Stimulated activated CD4-positive, alpha-beta T cell treated with anti-CD3 and anti-CD28 coated beads, TNF-alpha, amount 100 ng/mL, for 24 hours (primary cell): ENCODE measurements at places on chromosomes 5 and 9.

- no peak for DNase-seq
Observed at GRCh38 chr5:62477801-62478200, 65.2 kb downstream of the IPO11 start.

DNA sequence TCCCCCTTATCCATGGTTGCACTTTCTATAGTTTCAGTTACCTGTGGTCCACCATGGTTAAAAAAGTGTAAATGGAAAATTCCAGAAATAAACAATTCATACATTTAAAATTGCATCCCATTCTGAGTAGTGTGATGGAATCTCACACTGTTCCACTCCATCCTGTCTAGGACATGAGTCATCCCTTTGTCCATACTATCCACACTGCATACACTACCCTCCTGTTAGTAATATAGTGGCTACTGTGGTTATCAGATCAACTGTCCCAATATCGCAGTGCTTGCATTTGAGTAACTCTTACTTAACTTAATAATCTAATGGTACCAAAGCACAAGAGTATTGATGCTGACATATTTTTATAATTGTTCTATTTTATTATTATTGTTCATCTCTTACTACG is 100.7 kb downstream of the RAB3C start:
- DNase-seq: no peak

- peak; percentile 14 for DNase-seq
Observed at GRCh38 chr9:101711330-101711941, 27.0 kb downstream of the GRIN3A start.

DNA sequence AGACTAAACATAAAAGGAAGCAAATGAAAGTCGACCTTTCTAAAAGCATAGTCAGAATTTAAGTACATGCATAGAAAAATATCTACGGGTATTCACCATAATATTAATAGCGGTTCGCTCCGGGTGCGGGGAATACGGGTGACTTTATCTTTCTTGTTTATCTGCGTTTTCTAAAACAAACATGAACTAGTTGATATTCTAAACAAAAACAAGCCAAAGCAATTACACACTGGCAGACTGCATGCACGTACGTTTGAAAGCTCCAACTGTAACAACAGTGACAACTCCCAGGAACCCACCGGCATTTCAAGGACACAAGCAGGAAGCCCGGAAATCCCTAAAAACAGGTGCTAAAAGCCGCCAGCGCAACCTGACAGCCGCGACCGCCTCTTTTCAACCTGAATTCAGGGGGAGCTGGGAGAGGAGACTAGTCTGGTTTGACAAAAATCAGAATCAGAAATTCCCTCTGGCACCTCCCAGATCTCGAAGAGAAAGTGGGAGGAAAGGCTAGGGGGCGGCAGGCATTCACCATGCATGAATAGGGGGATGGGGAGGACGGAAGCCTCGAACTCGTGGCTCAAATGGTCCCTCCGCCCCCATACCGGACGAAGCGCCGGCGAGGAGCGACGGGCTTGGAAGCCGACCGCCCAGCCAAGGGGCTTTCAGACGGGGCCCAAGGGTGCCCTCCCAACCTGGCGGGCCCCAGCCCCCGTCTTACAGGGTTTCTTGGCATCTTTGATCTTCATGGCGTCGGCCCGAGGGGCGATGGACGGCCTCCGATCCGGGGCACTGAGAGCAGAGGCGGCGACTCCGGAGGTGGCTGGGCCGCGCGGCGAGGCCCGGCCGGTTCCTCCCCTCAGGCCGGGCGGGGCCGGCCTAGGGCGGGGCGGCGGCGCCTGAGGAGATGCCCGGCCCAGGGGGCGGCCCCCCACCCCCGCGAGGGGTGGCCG is at the start of gene PANK3:
Gene PANK3 (minus strand): TSS at position 831 of the 950 bp plus-strand sequence. CDS start 85 bp downstream, at position 746.
- DNase-seq: peak; percentile 23

- DNase-seq: no peak
Observed at GRCh38 chr9:113567361-113568080, 104.0 kb downstream of the RGS3 start.

- DNase-seq: no peak
Observed at GRCh38 chr9:6667080-6667479, 21.6 kb upstream of the GLDC start.

DNA sequence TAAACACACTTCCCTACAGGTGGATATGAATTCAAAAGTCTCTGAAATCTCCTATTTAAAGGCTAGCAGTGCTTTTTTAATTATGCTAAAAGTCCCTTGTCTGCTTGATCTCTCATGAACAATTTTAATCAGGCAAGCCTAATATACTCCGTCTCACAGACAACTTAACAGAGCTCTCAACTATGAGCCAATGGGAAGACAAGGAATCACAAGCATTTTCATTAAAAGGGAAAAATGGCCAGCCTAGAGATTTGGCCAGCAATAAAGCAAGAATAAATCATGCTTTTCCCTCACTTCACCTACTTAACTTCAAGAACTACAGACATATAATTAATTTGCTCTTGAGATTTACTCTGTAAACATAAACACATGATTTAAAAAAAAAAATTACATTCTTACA is 78.0 kb downstream of the RFX3 start:
- no peak for DNase-seq

DNA sequence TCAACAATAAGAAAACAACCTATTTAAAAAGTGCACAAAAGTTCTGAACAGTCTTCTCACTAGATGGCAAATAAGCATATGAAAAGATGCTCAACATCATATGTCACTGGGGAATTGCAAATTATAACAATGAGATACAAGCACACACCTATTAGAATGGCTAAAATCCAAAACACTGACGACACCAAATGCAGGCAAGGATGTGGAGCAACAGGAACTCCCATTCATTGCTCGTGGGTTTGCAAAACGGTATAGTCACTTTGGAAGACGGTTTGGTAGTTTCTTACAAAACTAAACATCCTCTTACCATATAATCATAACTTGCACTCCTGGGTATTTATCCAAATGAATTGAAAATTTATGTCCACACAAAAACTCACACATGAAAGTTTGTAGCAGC is 100.9 kb upstream of the TBC1D2 start:
- DNase-seq: no peak

DNA sequence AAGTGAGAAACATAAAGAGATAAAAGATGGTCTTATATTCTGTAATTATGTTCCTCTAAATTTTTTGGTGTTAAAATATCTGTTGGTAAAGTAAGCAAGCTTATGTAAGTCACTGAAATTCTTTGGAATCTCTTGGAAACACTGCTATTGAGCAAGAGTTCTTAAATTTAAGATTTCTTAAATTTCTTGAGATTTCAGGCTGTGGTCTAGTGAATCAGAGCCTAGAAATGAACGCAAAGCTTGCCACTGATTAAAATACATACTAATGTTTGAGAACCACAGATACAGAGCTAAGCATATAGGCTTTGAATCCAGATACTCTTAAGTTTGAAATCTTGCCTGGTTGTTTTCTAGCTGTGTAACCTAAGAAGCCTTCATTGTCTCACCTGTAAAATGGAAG is 133.4 kb downstream of the TRPM3 start:
- DNase-seq: no peak

DNA sequence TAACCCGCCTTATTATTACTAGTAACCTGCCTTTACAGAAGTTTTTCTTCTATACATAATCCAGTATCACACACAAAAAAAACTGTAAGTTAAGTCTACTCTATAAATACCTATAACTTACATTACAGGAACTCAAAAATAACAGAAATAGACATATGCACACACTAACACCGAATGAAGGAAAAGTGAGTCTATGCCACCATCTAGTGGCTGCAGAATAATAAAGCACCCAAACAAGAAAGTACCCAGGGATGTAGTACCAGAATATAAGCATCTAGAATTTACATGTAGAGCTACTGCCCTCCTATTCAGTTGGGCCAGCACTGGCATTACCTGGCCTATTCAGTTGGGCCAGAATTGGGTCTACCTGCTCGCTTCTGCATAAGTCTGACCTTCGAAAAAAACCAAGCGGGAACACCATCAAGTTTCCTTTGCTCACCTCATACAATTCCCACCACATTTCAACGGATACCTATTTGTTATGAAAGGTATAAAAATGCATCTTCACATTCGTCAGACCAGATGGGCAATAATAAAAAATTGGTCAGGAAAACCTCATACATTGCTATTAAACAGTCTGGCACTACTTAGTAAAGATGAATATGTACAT is 4.0 kb upstream of the NIPSNAP3A start:
- DNase-seq: no peak

DNA sequence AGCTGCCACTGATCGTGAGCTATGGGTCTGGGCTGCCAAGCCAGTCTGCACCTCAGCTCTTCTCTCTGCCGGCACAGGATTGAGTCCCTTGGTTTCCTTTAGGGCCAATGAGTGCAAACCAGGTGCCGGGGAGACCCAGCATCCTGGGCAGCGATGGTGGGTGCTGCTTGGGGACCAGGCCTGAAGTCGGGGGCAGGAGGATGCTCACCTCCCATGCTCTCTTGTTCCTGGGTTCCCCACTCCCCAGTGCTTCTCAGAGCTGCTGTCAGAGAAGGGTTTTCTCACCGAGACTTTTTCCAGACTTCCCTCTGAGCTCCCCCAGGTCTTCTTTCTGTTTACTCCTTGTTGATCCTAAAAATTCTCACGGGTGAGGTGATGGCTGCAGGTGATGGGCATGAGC is 61.2 kb downstream of the IRX1 start:
- DNase-seq: no peak

DNA sequence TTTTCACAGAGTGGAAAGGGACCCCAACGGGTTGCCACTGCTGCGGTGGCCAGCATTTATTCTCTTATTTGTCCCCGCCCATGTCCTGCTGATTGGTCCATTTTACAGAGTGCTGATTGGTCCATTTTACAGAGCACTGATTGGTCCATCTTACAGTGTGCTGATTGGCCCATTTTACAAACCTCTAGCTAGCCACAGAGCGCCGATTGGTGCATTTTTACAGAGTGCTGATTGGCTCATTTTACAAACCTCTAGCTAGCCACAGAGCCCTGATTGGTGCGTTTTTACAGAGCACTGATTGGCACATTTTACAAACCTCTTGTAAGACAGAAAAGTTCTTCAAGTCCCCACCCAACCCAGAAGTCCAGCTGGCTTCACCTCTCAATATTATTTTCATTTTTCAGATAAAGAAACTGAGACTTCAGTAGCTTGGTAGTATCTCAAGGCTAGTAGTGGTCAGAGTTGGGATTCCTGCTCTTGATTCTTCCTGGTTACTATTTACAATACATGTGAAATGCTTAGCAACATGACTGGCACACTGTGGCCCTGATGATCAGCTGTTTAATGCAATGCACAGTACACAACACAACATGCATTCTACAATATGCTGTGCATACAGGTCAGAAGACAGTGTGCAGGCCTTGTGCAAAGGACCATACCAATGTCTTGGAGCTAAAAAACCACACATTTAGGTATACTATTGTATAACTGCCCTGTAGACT is 63.6 kb upstream of the BOD1 start:
- no peak for DNase-seq

GRCh38 chr9:16363073-16363781 is 507.2 kb downstream of the BNC2 start:
- DNase-seq: no peak

DNA sequence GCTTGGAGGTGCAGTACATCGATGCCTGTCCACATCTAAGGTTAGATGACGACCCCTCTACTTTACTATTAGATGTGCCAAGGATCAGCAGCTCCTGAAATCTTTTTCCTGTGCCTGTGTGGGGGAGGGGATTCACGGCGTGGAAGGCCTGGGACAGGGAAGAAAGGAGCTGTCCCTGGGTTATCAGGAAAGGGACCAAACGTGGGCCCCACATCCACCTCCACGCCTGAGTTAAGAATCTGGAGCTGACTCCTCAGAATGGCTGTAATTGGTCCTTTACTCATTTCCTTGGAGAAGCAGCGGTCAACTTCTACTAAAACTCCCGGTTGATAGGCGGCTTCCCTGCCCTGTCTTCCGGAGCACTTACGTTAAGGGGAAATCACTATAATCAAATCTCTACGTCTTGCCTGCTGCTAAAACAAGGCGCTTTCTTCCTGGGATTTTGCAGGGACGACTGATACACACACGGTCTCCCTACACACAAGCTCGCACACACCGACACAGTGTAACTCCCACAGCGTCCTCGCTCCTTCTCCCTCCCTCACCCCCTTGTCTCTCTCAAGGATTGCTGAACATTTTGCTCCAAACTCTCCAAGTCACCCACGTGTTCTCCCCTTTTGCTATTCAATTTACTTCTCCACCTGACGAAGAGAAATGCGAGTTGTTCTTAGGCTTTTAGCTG is 1.4 kb downstream of the PDE4D start:
- DNase-seq: no peak

DNA sequence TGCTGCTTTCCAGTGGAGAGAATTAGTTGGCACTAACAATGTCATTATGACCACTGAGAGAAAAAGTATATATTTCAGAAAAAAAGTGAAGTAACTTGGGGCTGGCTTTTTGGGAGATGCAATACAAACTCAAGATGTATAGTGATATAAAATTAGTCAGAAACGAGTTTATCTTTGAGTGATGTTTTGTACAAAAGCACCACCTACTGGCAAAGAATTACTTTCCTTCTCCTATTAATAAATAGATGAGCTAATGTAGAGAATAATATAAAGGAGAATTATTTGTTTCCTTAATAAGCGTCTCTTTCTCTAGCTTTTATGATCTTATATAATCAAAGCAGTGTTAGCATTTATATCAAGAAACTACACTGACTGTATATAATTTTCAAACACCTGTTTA is 158.8 kb downstream of the MEF2C start:
- no peak for DNase-seq

GRCh38 chr9:108956022-108956630 is 21.9 kb downstream of the ABITRAM start:
- no peak for DNase-seq

GRCh38 chr5:134249469-134250379 is 23.9 kb upstream of the PPP2CA start:
- no peak for DNase-seq

- no peak for DNase-seq
Observed at GRCh38 chr5:56154732-56155484, 78.2 kb downstream of the ANKRD55 start.

DNA sequence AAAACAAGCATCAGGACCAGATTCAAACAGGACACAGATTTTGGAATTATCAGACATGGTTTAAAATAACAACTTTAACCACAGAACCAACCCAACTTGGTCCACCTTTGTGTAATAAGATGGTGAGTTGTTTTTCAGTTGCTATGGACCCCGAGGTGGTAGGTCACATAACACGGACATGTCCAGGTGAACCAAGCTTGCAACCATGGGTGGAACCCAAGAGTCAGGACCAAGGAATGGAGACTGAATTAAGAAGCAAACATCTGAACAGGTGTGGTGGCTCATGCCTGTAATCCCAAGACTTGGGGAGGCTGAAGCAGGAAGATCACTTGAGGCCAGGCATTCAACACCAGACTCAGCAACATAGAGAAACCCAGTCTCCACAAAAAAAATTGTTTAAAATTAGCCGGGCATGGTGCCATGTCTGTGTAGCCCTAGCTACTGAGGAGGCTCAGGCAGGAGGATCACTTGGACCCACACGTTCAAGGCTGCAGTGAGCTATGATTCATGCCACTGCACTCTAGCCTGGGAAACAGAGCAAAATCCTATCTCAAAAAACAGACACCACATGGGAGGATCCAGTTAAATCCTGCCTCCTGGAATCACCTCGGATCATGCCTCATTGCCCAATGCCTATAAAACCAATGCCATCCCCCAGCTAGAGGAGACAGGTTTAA is 10.6 kb downstream of the PTBP3 start:
- no peak for DNase-seq

- no peak for DNase-seq
Observed at GRCh38 chr5:179431221-179431824, 86.1 kb upstream of the ADAMTS2 start.

- no peak for DNase-seq
Observed at GRCh38 chr9:130143958-130144366, 28.2 kb upstream of the NCS1 start.

GRCh38 chr5:69509212-69509611 is 16.6 kb downstream of the OCLN start:
- DNase-seq: no peak

- DNase-seq: no peak
Observed at GRCh38 chr9:130666393-130667119, 2.2 kb downstream of the PRDM12 start.
